ENCODE measurements at places on chromosomes 2 and 18.

GRCh38 chr2:12501469-12502158 is 215.1 kb upstream of the TRIB2 start:
- DNase-seq, result peak; percentile 31

DNA sequence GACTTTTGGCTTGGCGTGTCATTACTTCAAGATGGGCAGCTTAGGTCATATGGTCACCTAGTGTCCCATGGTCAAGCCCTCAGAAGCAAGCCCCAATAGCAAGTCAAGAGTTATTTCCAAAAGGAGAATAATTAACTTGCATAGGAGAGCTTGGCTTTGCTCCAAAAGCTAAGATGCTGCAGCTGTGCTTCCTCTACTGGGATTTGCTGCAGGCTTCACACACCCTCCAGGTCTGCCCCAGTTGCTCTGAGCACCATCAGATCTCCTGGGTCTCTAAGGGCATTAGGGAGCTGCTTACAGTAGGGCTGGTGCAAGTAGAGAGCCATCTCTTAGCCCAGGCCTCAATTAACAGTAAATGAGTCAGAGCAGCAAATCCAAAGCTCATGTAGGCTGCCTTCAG is 46.6 kb downstream of the THUMPD2 start:
- no peak for DNase-seq

DNA sequence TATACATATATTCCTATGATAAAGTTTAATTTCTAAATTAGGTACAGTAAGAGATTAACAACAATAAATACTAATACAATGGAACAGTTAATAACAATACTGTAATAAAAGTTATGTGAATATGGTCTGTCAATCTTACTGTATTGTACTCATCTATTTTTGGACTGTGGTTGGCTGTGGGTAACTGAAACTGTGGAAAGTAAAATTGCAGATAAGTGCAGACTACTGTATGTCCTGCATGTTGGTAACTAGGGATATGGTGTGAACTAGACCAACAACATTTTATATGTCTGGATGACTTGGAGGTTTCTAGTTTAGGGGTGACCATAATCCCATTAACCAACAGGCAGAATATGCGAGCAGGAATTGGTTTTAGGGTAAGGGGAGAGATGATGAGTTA is 23.3 kb downstream of the PHLPP1 start:
- no peak for DNase-seq

GRCh38 chr18:66752733-66753132 is 148.8 kb upstream of the CDH19 start:
- DNase-seq, result no peak

DNA sequence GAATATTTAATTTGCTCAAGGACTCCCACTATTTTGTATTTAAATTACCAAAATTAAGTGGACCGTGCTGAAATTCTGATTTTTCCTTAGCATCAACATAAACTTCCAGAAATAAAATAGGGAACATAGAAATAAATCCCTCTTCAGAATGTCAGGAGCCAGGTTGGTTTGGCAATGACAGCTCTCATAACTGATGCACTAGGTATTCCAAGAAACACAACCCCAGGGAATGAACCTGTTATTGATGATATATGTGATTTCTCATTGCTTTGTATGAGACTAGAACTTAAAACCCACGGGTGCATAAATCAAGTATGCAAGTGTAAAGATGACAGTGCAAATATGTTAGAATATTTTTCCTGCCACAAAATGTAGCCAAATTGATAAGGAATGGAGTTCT is 12.8 kb downstream of the SLC5A7 start:
- DNase-seq, result no peak

DNA sequence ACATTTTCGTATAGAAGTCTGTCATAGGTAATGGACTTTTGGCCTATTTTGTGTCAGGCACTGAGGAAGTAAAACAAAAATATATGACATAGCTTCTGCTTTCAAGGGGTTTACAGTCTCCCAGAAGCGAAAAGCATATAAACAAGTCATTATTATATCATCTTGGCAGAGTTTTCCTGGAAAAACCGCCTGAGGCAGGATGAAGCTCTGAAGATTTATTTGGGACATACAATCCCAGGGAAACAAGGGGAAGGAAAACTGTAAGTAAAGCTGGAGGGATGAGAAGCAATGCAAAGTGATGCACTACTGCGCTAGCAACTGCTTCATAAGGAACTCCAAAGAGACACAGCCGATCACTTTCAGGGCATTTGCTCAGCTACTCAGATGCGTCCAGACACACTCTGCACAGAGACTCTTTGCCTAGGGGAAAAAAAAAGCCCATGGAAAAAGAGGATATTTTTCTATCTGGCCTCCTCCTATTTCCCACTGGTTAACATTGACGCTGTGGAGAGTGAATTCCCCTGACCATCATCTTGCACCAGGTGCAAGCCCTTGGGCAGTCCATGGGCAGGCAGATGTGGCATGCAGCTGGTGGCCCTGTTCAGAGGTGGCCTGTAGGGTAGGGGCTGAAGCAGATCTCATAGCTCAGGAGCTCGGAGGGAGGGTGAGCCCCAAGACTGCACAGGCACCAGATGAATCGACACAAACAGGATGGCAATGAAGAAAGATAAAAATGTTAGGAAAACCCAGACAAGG is 158.1 kb downstream of the METTL4 start:
- DNase-seq, result no peak

Data from stimulated activated CD4-positive, alpha-beta T cell treated with anti-CD3 and anti-CD28 coated beads, Interleukin-1b, Interleukin-23, amount 100 ng/mL, for 1 hour (primary cell).